ENCODE measurements at places on chromosomes 1 and 21.

GRCh38 chr1:199809311-199809710, 218.2 kb upstream of the NR5A2 start:
- DNase-seq, result no peak

DNA sequence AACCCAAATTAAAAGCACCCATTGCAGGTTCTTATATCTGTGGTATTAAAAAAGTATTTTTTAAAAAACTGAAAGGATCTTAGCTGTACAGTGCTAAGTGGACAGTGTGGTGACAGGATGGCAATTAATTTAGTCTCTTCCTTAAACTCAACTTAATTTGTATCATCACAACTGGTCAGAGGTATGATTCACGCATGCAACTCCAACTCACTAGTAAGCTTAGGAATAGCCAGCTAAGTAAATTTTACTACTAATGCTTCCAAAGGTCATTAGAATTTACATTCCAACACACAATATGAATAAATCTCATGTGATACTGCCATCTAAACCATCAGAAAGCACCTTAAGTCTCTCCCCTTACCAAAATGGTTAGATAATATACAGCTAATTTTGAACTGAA, 35.4 kb downstream of the ENAH start:
- no peak for DNase-seq

DNA sequence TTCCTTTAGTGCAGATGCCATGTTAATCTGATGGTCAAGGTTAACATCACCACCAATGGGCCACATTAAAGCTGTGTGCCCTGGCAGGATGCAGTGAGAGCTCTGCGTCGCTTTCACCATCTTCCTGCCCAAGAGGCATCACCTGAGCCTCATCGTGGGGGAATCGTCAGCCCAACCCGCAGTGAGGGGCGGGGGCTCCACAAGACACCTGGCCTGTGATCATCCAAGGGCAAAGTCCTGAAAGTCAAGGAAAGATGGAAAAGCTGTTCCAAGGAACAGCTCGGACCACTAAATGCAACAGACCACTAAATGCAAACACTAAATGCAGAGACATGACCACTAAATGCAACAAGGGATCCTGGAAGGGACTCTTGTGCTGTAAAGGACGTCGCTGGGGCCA, 49.9 kb downstream of the WDR4 start:
- DNase-seq, result no peak

GRCh38 chr1:196029410-196029809, 578.8 kb downstream of the KCNT2 start:
- no peak for DNase-seq

DNA sequence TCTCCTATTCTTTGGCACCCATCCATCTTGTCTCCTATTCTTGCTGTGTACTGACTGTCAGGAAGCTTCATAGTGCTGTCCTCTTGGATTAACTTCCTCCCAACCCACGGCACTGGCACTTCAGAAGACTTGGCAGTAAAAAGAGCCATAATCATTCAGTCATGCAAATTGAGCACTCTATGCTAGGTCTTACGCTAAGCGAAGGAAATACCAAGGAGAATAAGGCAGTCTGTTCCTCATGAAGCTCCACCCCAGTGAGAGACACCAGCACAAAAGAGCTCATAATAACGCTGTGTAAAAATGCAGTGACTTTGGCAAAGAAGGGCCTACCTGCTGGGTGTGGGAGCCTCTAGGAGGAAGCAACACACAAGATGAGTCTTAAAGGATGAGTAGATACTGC, 67.1 kb downstream of the GFI1 start:
- DNase-seq, result no peak

GRCh38 chr1:7549277-7550161, 221.6 kb upstream of the VAMP3 start:
- peak; percentile 63 for DNase-seq

- DNase-seq, result no peak
Observed at GRCh38 chr1:70948396-70949017, 99.1 kb downstream of the PTGER3 start.

All from fibroblast of pulmonary artery (primary cell).